ENCODE measurements at places on chromosomes 12 and 14. TPM values are rescaled to one million over a fixed set of nuclear protein-coding genes. Genes with fewer than 3 reads are reported as not detected.

DNA sequence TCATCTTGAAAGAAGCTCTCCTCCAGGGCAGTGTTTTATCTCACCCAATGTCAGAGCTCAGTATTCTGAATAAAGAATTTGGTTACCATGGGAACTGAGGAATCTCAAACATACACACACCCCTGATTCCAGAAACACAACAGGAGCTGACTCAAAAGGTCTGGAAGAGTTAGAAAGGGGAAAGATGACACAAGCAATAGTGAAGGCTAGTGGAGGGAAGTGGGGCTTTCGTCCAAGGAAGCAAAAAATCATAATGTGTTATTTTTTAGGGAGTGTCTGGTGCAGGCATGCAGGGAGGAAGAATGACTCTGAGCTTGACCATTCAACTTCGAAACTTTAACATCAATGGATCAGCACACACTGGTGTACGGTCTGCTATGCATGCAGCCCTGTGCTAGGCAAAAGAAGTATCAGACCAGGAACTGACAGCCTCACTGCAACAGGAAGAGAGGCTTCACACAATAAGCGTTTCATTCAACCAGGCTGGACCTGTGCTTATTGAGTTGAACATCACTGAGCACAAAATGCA, 20.3 kb downstream of the HEBP1 start:
- H3K27ac ChIP-seq: no peak overlapping the region
- H3K4me3 ChIP-seq: no peak overlapping the region

- peak overlapping the region; percentile 7 for H3K4me3 ChIP-seq
- peaks cover 5% of the 10 kb centered on the region for H3K36me3 ChIP-seq
- no peak for DNase-seq
- H3K27me3 ChIP-seq: no peaks in the 10 kb centered on the region
- peak overlapping the region; percentile 98 for H3K27ac ChIP-seq
These were observed 68.3 kb downstream of the RERG start for GRCh38 chr12:15152868-15153267.

GRCh38 chr14:95998656-95999055, 40.5 kb upstream of the C14orf132 start:
- no peak for DNase-seq
- H3K4me1 ChIP-seq: peaks cover 21% of the 10 kb centered on the region
- H3K4me3 ChIP-seq: no peak overlapping the region

- DNase-seq: no peak
- H3K4me3 ChIP-seq: no peak overlapping the region
These were observed 35.6 kb downstream of the PTGER2 start for GRCh38 chr14:52349731-52350130.

DNA sequence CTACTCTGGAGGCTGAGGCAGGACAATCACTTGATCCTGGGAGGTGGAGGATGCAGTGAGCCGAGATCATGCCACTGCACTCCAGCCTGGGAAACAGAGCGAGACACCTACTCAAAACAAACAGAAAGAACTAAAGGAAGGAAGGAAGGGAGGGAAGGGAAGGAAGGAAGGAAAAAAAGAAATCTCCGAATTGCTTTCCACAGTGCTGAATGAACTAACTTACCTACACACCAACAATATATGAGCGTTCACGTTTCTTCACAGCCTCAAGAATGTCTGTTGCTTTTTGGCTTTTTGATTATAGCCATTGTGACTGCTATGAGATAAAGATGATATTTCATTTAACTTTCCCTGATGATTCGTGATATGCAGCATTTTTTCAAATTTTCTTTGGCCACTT, 1343.7 kb downstream of the LRFN5 start:
- H3K27ac ChIP-seq: no peak overlapping the region
- no peaks in the 10 kb centered on the region for H3K36me3 ChIP-seq
- no peak for DNase-seq
- H3K4me3 ChIP-seq: no peak overlapping the region

GRCh38 chr12:95218150-95219133, 835 bp downstream of the VEZT start:
- H3K27ac ChIP-seq: peak overlapping the region; percentile 99
- H3K4me3 ChIP-seq: peak overlapping the region; percentile 97
- no peaks in the 10 kb centered on the region for H3K27me3 ChIP-seq
- peaks cover 3% of the 10 kb centered on the region for H3K36me3 ChIP-seq
- H3K4me1 ChIP-seq: peaks cover 59% of the 10 kb centered on the region

DNA sequence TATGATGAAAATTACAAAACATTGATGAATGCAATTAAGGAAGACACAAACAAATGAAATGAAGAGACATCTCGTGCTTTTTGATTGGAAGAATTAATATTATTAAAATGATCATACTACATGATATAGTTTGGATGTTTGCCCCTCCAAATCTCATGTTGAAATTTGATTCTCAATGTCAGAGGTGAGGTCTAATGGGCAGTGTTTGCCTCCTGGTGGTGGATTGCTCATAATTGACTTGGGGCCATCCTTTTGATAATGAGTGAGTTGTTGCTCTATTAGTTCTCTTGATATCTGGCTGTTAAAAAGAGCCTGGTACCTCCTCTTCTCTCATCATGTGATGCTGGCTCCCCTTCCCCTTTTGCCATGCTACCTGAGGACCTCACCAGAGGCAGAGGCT, 56.7 kb downstream of the CD163L1 start:
- no peak overlapping the region for H3K4me3 ChIP-seq
- DNase-seq: no peak
- H3K27me3 ChIP-seq: no peaks in the 10 kb centered on the region
- no peak overlapping the region for H3K27ac ChIP-seq
- H3K4me1 ChIP-seq: no peaks in the 10 kb centered on the region
- no peaks in the 10 kb centered on the region for H3K36me3 ChIP-seq

GRCh38 chr12:92070864-92071445, 74.7 kb downstream of the BTG1 start:
- H3K4me1 ChIP-seq: peaks cover 36% of the 10 kb centered on the region
- no peaks in the 10 kb centered on the region for H3K36me3 ChIP-seq
- no peaks in the 10 kb centered on the region for H3K27me3 ChIP-seq
- no peak overlapping the region for H3K27ac ChIP-seq
- no peak for DNase-seq

- H3K4me3 ChIP-seq: no peak overlapping the region
- no peaks in the 10 kb centered on the region for H3K27me3 ChIP-seq
- H3K27ac ChIP-seq: peak overlapping the region; percentile 52
- peaks cover 61% of the 10 kb centered on the region for H3K4me1 ChIP-seq
- H3K36me3 ChIP-seq: peaks cover 13% of the 10 kb centered on the region
These were observed 7.3 kb downstream of the PHLDA1 start for GRCh38 chr12:76024102-76024781.

DNA sequence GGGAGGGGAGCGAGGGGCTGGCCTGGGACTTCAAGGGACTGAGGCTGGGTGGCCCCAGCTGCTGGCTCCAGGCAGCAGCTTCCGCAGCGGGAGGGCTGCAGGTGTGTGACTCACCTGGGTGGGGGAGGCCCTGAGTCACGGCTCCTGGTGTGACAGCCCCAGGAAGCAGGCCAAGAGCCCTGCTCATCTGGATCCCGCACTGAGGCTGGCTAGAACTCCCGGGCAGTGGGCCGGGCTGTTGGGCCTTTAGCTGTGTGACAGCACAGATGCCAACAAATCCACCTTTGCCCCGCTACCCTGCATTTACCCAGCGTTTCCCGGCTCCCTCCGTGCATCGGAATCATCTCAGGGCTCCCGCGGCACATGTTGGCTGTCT, 180.0 kb upstream of the PRMT8 start:
- peaks cover 8% of the 10 kb centered on the region for H3K4me1 ChIP-seq
- H3K27ac ChIP-seq: no peak overlapping the region
- no peak overlapping the region for H3K4me3 ChIP-seq
- no peak for DNase-seq
- no peaks in the 10 kb centered on the region for H3K36me3 ChIP-seq
- H3K27me3 ChIP-seq: peaks cover 60% of the 10 kb centered on the region

DNA sequence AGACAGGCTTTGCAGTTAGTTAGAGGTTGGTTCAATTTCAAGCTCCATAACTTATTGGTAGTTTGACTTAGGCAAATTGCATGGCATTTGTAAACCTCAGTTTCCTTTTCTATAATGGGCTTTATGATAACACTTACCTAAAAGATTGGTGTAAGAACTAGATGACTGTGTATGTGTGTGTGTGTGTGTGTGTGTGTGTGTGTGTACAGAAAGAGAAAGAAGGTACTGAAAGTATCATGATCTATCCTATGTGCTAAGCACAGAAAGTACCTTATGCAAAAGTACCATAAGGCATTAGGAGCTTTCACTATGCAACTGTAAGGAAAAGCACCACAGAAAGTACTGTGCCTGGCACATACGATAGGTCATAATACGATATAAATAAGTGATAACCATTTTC, 304.3 kb upstream of the KITLG start:
- H3K4me1 ChIP-seq: peaks cover 8% of the 10 kb centered on the region
- no peaks in the 10 kb centered on the region for H3K36me3 ChIP-seq
- H3K27ac ChIP-seq: no peak overlapping the region
- no peaks in the 10 kb centered on the region for H3K27me3 ChIP-seq
- DNase-seq: no peak
- no peak overlapping the region for H3K4me3 ChIP-seq

GRCh38 chr12:18074001-18074400, 16.0 kb downstream of the RERGL start:
- no peak overlapping the region for H3K27ac ChIP-seq
- H3K4me1 ChIP-seq: no peaks in the 10 kb centered on the region
- H3K4me3 ChIP-seq: no peak overlapping the region
- peaks cover 2% of the 10 kb centered on the region for H3K27me3 ChIP-seq
- no peaks in the 10 kb centered on the region for H3K36me3 ChIP-seq

CSRP2 gene
- total RNA-seq: 53.7 TPM

TAS2R50 gene
- total RNA-seq: 3.1 TPM

IGFBP6 gene
- 22.3 TPM for total RNA-seq

PIWIL1 gene
- not detected for total RNA-seq

IL22 gene
- total RNA-seq: not detected

YARS2 gene
- total RNA-seq: 13.6 TPM

LBHD2 gene
- not detected for total RNA-seq

OR6C70 gene
- total RNA-seq: not detected
